ENCODE measurements at places on chromosomes 3 and 15. TPM values are rescaled to one million over a fixed set of nuclear protein-coding genes. Genes with fewer than 3 reads are reported as not detected.

The BFSP2 gene
- not detected for total RNA-seq

The LDHAL6B gene
- not detected for total RNA-seq

The CADPS gene
- not detected for total RNA-seq

The ETV5 gene
- total RNA-seq: 15.7 TPM

The SPATA12 gene
- total RNA-seq: not detected

The ARPIN gene
- 7.1 TPM for total RNA-seq

The RSL24D1 gene
- 69.1 TPM for total RNA-seq

The SLC9A9 gene
- total RNA-seq: 8.3 TPM

The LRRC3B gene
- total RNA-seq: not detected

The HAUS2 gene
- 26.6 TPM for total RNA-seq

The FOXB1 gene
- not detected for total RNA-seq

The KLHL18 gene
- 13.3 TPM for total RNA-seq

The ACVR2B gene
- 1.7 TPM for total RNA-seq

The LOXL1 gene
- 410 TPM for total RNA-seq
